Heart left ventricle (tissue), 16 donors: ENCODE measurements at places on chromosomes 2 and 18. TPM values are rescaled to one million over a fixed set of nuclear protein-coding genes. Genes with fewer than 3 reads are reported as not detected.
A peak's percentile ranks its signal among the peaks of the same experiment; 100 is the strongest.

Gene YIPF4
- 51.4 TPM for total RNA-seq

GRCh38 chr18:35581546-35581897, at the start of gene GALNT1:
GALNT1 (plus strand) TSS chr18:35581740; CDS start chr18:35654663, 72,923 bp downstream.
- peak within 1 kb of the TSS; percentile 91 for H3K27ac ChIP-seq
- DNase-seq = no peak
- peak within 1 kb of the TSS; percentile 90 for H3K4me3 ChIP-seq

GRCh38 chr18:35371412-35372195, 5.5 kb downstream of the ZNF396 start:
- H3K27ac ChIP-seq = no peak overlapping the region
- no peak overlapping the region for H3K4me3 ChIP-seq
- DNase-seq = no peak
- no peaks in the 10 kb centered on the region for H3K36me3 ChIP-seq
- no peaks in the 10 kb centered on the region for H3K4me1 ChIP-seq
- H3K27me3 ChIP-seq = no peaks in the 10 kb centered on the region

- H3K4me3 ChIP-seq = no peak overlapping the region
- no peak for DNase-seq
- no peaks in the 10 kb centered on the region for H3K36me3 ChIP-seq
- no peaks in the 10 kb centered on the region for H3K27me3 ChIP-seq
- no peak overlapping the region for H3K27ac ChIP-seq
- H3K4me1 ChIP-seq = no peaks in the 10 kb centered on the region
Observed at GRCh38 chr2:212626371-212626918, 87.8 kb upstream of the ERBB4 start.

Gene PAX8
- total RNA-seq = not detected

DNA sequence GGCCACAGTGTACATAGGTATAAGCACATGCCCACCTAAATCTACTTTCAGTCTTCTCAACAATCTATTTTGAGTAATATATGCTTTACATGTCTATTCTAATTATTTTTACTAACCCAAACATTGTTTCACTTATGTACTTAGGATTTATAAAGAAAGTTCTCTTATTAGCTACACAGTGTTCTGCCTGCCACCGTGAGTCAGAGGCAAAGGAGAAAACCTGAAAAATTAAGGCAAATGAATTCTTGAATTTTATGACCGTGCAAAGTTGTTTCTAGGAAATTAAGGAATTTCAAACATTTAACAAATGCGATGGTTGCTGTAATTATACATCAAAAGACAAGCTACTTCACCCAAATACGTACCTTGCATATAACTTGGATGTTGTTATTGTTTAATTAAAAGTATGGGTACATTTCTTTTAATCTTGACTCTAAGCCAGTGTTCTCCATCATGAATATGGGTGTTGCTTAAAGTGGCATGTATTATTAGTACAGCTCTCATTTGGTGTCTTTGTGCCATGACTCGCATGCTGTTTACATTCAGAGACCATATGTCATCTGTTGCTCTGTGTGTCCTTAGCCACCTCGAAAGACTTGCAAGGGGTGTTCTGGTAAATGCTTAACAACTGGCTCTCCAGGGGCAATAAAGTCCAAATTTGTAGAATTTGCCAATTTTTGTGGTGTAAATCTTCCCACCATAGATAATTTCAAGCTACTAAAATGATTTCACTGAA, 154.3 kb upstream of the FN1 start:
- H3K27ac ChIP-seq = no peak overlapping the region
- no peak overlapping the region for H3K4me3 ChIP-seq
- no peaks in the 10 kb centered on the region for H3K27me3 ChIP-seq
- H3K36me3 ChIP-seq = no peaks in the 10 kb centered on the region
- DNase-seq = no peak
- no peaks in the 10 kb centered on the region for H3K4me1 ChIP-seq

- no peaks in the 10 kb centered on the region for H3K36me3 ChIP-seq
- H3K27me3 ChIP-seq = no peaks in the 10 kb centered on the region
- no peak overlapping the region for H3K27ac ChIP-seq
- no peak for DNase-seq
Observed at GRCh38 chr2:43114210-43114609, 112.2 kb downstream of the ZFP36L2 start.

Gene TGFA
- 1.1 TPM for total RNA-seq

DNA sequence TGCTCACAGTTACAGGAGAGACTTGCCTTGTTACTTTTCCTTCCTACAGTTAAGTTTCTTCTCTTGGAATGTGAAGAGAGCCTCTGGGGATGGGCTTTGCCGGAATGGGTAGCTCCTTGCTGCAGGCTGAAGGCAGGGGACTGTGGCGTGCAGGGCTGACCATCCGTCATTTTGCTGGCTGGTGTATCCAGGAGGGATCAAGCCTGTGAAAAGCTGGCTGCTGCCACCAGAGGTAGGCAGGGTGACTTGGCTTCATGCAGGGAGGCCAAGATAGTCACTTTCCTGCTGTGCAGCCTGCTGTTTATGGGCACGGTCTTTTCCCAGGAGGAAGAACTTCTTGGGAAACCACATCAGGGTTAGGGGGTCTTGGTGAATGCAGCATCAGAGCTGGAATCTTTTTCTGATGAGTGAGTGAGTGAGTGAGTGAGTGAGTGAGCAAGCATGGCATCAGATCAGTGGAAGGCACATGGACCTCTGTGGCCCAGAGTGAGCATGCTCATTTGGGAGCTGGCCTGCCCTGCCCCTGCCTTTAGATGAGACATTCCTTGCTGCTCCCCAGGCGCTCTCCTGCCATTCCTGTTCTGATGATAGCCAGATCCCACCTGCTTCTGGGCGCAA, 33.0 kb downstream of the FHOD3 start:
- H3K27me3 ChIP-seq = no peaks in the 10 kb centered on the region
- no peaks in the 10 kb centered on the region for H3K36me3 ChIP-seq
- peak overlapping the region; percentile 30 for H3K27ac ChIP-seq
- H3K4me1 ChIP-seq = no peaks in the 10 kb centered on the region
- no peak overlapping the region for H3K4me3 ChIP-seq

DNA sequence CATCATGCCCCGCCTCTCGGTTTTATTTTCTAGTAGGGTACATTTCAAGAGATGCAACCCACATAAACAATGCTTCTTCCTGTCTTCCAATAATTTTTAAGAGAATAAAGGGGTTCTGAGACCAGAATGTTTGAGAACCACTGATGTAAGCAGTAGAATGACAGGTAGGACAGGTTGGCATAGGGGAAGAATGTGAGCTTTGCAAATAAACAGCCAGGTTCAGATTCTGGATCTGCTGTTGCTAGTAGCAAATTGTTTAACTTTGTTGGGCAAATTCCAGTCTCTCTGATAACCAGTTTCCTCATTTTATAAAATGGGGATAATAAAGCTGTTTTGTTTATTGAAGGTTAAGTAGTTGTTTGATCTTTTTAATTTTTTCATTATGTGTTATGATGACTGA, 32.8 kb downstream of the SOCS6 start:
- peaks cover 4% of the 10 kb centered on the region for H3K4me1 ChIP-seq
- H3K27ac ChIP-seq = no peak overlapping the region
- DNase-seq = no peak
- H3K4me3 ChIP-seq = no peak overlapping the region
- H3K36me3 ChIP-seq = peaks cover 18% of the 10 kb centered on the region

GRCh38 chr2:222709191-222709891, 37.9 kb downstream of the MOGAT1 start:
- peaks cover 5% of the 10 kb centered on the region for H3K4me1 ChIP-seq
- H3K36me3 ChIP-seq = no peaks in the 10 kb centered on the region
- H3K4me3 ChIP-seq = peak overlapping the region; percentile 37
- peak overlapping the region; percentile 81 for H3K27ac ChIP-seq

Gene CMPK2
- total RNA-seq = 6.5 TPM

- H3K4me3 ChIP-seq = no peak overlapping the region
- H3K27me3 ChIP-seq = no peaks in the 10 kb centered on the region
- no peak overlapping the region for H3K27ac ChIP-seq
- H3K4me1 ChIP-seq = no peaks in the 10 kb centered on the region
Observed at GRCh38 chr2:240128608-240129145, 7.4 kb downstream of the COPS9 start.

Gene DUSP2
- 4.9 TPM for total RNA-seq

Gene SERPINB2
- total RNA-seq = 0.28 TPM

Gene AQP4
- total RNA-seq = 0.33 TPM

- H3K27me3 ChIP-seq = no peaks in the 10 kb centered on the region
- no peak overlapping the region for H3K27ac ChIP-seq
- H3K4me1 ChIP-seq = no peaks in the 10 kb centered on the region
- no peak for DNase-seq
- no peak overlapping the region for H3K4me3 ChIP-seq
- no peaks in the 10 kb centered on the region for H3K36me3 ChIP-seq
Observed at GRCh38 chr2:171174075-171174474, 13.4 kb upstream of the TLK1 start.

DNA sequence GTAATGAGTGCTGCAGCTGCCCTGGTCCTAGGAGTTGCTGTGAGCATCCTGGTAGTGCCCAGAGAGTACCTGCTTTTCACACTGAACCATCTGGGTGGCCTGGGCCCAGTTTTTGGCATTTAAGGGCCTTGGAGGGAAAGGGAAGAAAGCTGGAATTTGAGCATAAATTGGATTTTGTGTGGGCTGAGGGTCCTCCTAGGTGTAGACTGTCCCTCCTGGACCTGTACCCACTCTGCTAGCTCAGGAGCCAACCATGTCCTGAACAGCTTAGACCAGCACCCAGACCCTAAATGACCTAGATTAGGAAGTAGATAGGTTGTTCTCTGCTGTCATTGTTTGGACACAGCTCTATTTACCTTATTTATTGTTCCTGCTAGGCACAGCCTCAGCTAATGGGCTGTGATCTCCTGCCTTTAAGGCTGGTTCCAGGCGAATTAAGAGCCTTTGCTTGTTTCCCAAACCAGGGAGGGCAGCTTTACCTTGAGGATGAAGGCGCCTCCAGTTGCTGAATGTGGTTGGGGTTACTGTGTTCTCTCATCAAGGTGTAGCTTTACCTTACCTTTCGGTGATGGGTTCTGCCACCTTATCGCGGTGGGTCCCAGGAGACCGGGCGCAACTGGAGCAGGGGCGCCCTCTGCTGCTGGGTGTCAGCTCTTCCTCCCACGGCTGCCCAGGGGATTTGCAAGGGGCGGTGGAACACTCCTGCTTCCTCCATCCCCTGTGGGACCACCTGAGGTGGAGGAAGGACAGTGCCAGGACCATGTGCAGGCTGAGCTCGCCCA, 34.4 kb downstream of the ITGA6 start:
- H3K4me1 ChIP-seq = peaks cover 7% of the 10 kb centered on the region
- no peak overlapping the region for H3K27ac ChIP-seq
- H3K27me3 ChIP-seq = no peaks in the 10 kb centered on the region
- DNase-seq = peak; percentile 69
- H3K36me3 ChIP-seq = no peaks in the 10 kb centered on the region

DNA sequence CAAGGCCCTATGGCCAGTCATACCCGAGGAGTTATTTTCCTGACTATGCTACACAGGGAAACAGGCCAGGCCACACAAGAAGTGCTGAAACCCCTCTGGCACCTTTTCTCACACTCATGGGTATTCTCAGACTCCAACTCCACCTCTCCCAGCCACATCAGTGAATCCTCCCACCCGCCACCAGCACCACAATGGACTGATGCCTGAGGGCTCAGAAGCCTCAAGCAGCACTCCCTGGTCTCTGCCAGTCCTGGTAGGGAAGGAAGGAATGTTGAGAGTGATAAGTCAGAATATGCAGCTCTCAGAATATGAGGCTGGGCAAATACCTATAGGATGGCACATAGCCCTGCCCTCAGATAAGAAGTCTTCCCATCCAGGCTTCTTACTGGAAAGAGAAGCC, 391.1 kb downstream of the ALK start:
- no peaks in the 10 kb centered on the region for H3K36me3 ChIP-seq
- no peak overlapping the region for H3K4me3 ChIP-seq
- H3K27me3 ChIP-seq = no peaks in the 10 kb centered on the region

- no peaks in the 10 kb centered on the region for H3K36me3 ChIP-seq
- peaks cover 86% of the 10 kb centered on the region for H3K4me1 ChIP-seq
- no peak for DNase-seq
- H3K27me3 ChIP-seq = no peaks in the 10 kb centered on the region
Observed at GRCh38 chr2:62201307-62201706, 5.4 kb downstream of the B3GNT2 start.

DNA sequence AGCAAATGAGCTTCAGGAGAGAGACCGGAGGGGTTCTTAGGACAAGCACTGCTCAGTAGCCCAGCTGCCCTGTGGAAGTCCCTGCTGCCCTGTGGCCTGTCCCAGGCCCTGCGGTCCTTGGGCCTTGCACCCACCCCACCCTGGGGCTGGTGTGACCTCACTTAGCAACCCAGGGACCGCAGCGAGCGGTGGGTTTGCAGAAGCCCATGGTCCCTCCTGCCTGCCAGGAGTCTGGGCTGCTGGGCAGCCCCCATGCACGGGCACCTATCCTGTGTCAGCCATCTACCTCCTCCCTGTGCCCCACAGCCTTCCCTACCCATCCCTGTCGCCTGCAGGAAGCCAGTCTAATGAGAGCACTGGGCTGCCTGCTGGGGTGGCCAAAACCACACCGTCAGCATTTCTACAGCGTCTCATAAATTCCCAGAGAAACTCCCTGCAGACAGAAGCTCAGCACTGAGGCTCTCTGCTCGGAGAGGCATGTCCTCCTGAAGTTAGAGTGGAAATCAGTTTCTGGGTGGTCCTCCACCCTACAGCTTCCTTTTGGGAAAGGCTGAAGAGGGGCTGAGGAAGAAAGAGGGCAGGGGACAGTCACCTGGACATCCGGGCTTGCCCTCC, 231.1 kb upstream of the HS6ST1 start:
- no peaks in the 10 kb centered on the region for H3K4me1 ChIP-seq
- H3K4me3 ChIP-seq = no peak overlapping the region
- H3K27ac ChIP-seq = no peak overlapping the region
- H3K36me3 ChIP-seq = no peaks in the 10 kb centered on the region
- no peak for DNase-seq
- H3K27me3 ChIP-seq = no peaks in the 10 kb centered on the region

- H3K4me1 ChIP-seq = no peaks in the 10 kb centered on the region
- H3K4me3 ChIP-seq = no peak overlapping the region
- no peak overlapping the region for H3K27ac ChIP-seq
- DNase-seq = no peak
Observed at GRCh38 chr2:239787538-239788050, 237.5 kb downstream of the NDUFA10 start.

GRCh38 chr2:26598336-26598995, 42.7 kb downstream of the CIB4 start:
- no peaks in the 10 kb centered on the region for H3K4me1 ChIP-seq
- no peaks in the 10 kb centered on the region for H3K36me3 ChIP-seq
- H3K4me3 ChIP-seq = no peak overlapping the region

Gene LAMA3
- total RNA-seq = 1.8 TPM

DNA sequence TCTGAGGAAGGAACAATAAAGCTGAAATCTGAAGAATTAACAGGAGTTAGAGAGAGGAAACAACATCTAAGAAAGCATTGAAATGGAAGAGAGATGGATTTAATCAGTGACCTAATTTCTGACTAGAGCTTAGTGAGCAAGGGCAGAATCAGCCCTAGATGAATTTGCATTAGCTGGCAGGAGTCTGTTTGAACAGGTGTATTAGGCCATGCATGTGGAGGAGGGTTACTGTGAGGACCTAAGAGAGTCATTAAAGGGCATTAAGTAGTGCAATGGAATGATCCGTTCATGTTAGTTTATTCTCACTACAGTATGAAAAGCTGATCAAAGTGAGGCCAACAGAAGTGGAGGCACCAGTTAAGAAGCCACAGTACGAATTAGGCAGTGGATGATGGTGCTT, 285.3 kb downstream of the GRB14 start:
- no peaks in the 10 kb centered on the region for H3K36me3 ChIP-seq
- no peak for DNase-seq
- H3K4me1 ChIP-seq = no peaks in the 10 kb centered on the region
- no peak overlapping the region for H3K27ac ChIP-seq
- H3K4me3 ChIP-seq = no peak overlapping the region
